Spleen (tissue), 13 donors: ENCODE measurements at places on chromosomes 1 and 21. TPM values are rescaled to one million over a fixed set of nuclear protein-coding genes. Genes with fewer than 3 reads are reported as not detected.
A peak's percentile ranks its signal among the peaks of the same experiment; 100 is the strongest.

Gene FMO3
- not detected for total RNA-seq

Gene CSMD2
- total RNA-seq: 2.7 TPM

Gene KCNE2
- not detected for total RNA-seq

Gene LDLRAD1
- total RNA-seq: not detected

Gene LCE3A
- not detected for total RNA-seq

Gene ERRFI1
- total RNA-seq: 7.6 TPM

Gene C1orf87
- total RNA-seq: not detected

Gene PRAMEF26
- not detected for total RNA-seq

Gene OR14K1
- total RNA-seq: 0.73 TPM

Gene HFM1
- 0.74 TPM for total RNA-seq

Gene SVBP
- total RNA-seq: 32.3 TPM

Gene TMOD4
- total RNA-seq: not detected

Gene HCN3
- 1.9 TPM for total RNA-seq

Gene FMO5
- total RNA-seq: 9.6 TPM

DNA sequence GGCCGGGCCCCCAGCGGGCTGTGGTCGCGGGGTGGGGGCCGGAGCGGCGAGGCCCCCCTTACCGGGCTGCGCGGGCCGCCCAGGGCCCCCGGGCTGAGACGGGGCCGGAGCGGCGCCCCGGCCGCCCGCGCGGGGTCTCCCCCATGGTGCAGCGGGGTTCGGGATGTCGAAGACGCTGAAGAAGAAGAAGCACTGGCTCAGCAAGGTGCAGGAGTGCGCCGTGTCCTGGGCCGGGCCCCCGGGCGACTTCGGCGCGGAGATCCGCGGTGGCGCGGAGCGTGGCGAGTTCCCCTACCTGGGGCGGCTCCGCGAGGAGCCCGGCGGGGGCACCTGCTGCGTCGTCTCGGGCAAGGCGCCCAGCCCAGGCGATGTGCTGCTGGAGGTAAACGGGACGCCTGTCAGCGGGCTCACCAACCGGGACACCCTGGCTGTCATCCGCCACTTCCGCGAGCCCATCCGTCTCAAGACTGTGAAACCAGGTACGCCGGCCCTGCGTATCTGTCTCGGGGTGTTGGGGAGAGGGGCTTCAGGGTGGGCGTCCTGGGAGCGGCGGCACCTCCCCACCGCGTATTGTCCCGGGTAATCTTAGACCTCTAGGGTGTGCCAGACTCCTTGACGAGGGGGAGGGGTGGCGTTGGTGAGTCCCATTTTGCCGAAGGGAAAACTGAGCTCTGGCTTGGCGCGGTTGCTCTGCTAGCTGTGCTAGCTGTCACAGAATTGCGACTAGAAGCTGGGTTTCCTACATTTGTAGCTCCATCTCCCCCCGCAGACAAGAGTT is 745 bp downstream of the MAGI3 start:
- DNase-seq: peak; percentile 88

DNA sequence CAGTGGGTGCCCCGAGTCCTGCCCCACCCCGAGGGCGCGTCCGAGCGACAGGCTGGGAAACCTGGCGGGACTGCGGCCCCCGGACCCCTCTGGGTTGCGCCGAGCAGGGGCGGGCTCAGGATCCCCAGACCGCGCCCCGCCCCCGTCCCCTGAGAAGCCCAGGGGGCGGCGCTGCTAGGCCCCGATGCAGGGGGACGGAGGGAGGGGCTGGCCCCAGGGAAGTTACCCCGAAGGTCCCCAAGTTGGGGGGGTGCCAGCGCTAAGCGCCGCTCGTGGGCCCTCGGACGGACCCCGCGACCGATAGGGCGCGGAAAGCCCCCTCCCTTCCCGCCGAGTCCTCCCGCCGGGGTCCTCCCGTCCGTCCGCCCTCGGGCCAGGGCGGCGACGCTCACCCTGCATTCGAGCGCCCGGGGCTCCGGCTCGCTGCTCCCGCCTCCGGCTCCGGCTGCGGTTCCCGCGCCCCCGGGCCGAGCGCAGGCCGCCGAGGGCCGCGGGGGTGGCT is 414 bp downstream of the GPR153 start:
- no peak for DNase-seq

- DNase-seq: no peak
Measured at GRCh38 chr1:154500533-154500932, 1.5 kb upstream of the TDRD10 start.

DNA sequence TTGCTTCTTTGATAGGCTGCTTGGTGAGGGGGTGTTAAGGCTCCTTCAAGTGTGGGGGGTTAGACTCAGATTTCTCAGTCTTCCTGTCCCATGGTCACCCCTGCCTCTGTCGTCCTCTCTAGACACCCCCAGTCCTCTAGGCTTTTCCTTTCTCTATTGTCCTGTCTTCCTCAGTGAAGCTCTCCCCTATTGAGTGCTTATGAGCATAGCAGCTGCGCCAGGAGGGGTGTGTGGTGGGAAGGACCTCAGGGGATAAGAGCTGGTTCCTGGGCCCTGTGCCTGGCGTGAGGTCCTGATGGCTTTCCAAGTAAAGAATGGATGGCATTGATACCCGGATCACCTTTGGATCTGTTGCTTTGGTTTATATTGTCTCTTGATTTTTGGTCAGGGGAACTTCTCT is 69.1 kb downstream of the DIP2A start:
- DNase-seq: no peak

- no peak for DNase-seq
Measured at GRCh38 chr1:175157200-175157599, 35.4 kb downstream of the KIAA0040 start.

DNA sequence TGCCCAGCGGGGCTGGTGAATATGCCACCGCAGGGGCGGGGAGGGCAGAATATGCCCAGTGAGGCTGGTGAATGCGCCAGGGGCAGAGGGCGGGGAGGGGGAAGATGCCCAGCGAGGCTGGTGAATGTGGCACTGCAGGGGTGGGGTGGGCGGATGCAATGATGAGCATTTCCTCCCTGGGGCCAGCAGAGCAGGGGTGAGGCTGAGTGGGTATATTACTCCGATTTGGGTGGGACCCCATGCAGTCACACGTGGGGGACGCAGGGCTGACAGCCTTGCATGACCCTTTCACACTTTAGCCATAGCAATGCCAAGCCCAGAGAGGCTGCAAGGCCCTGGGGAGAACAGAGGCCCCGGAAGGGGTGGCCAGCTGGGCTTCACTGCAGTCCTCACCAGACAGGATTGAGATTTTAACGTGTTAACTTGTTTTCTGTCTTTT is 9.3 kb upstream of the SLX9 start:
- DNase-seq: peak; percentile 93

DNA sequence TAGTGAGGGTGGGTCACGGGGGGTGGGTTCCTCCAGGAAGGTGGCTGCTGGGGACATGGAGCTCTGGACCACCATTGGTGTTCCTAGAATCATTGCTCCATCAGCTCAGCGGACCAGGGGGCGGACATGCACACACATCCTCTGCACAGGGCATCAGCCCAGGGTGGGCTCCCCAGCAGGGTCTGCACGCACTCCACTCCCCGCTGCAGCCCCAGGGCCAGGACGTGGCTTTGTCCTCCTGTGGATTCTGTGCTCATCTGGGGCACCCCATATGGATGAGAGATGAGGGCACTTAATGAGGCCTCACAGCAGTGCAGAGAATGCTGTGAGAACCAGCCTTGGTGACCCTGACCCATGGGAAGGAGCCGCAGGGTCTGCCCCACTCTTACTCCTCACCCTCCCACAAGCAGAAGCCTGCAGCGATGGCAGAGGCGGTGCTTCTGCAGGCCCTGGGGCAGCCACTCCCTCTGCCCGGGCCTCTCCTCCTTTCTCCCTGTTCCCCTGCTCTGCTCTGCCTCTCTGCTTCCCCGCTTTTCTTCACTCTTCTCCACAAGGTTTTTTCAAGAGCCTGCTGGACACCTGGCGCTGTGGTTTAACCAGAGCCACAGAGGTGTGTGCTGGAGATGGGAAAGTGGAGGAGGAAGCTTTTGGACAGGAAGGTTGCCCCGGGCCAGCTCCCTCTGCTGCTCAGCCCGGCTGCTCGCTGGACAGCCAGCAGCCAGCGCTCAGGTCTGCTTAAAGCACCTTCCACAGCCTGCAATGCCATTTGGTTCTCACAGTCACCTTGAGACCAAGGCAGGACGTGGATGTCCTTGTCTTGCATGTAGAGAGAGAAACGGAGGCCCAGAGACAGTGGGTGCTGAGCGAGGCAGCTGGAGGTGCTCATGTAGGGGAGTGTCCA is 26.3 kb upstream of the PCBP3 start:
- peak; percentile 74 for DNase-seq

GRCh38 chr1:94468708-94469107 is 50.5 kb downstream of the ABCD3 start:
- no peak for DNase-seq

GRCh38 chr1:52567943-52568342 is 15.1 kb upstream of the TUT4 start:
- DNase-seq: no peak

GRCh38 chr1:72892461-72892860 is 610.1 kb upstream of the NEGR1 start:
- no peak for DNase-seq

GRCh38 chr1:44256762-44257554 is 43.7 kb downstream of the DMAP1 start:
- DNase-seq: no peak

DNA sequence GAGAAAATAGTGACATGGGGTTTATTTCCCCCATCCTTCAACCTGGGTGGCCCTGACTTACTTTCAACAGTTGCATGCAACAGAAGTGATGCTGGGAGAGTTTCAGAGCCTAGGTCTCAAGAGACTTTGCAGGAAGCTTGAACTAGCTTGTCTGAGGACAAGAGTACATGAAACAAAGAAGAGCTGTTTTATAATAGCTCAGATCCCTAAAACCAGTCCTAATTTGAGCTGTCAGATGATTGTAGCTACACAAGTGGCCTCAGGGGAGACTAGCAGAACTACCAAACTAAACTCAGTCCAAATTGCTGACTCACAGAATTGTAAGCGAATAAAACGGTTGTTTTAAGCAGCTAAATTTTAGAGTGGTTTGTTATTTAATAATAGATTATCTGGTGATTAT is 17.1 kb downstream of the RC3H1 start:
- DNase-seq: no peak

- DNase-seq: no peak
Measured at GRCh38 chr1:12038356-12039163, 19.3 kb downstream of the MIIP start.

DNA sequence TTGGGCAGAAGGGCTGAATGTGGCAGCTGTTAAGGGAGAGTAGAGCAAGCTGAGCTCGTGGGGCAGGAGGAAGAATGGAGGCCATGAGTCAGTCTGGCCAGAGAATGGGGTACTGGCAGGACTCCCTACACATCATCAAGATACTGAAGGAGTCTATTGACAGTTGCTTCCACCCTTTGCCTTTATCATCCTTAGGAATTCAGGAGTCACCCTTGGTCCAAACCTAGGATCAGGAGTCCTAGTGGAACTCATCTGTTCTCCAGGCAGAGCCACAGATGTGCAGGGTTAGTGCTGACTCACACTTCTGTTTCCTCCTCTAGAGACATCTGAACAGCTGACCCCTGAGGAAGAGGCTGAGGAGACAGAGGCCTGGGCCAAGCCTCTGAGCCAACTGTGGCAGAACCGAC is 18.7 kb upstream of the ST3GAL3 start:
- DNase-seq: no peak

GRCh38 chr21:37005548-37006485 is 685 bp upstream of the RIPPLY3 start:
- no peak for DNase-seq

GRCh38 chr21:43188181-43188580 is 19.4 kb downstream of the CRYAA start:
- peak; percentile 47 for DNase-seq

DNA sequence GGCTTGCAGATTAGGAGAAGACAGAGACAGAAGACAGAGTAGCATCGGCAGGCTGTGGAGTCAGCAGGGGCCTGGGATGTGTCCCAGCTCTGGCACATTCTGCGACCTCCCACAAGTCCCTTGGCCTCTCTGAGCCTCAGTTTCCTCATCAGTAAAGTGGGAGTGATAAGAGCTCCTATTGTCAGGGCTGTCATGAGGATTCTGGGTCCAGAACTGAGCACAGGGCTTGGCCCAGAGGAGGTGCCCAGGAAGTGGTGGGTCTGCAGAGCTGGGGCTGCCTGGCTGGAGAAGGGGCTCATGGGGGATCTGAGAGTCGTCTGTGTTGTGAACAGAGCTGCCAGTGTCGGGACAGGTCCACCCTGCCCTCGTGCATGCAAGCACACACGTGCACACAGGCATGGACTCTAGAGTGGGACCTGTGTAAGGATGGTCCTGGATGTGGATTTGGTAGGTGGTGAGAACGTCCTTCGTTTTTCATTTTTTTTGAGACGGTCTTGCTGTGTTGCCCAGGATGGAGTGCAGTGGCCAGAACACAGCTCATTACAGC is 262.9 kb downstream of the PTPRU start:
- peak; percentile 43 for DNase-seq

GRCh38 chr21:10521091-10521598 is at the start of gene TPTE:
Gene TPTE (plus strand): TSS chr21:10521583. CDS start chr21:10538724, 17,141 bp downstream.
- peak; percentile 71 for DNase-seq

- DNase-seq: no peak
Measured at GRCh38 chr1:44072204-44072603, 40.9 kb upstream of the SLC6A9 start.

GRCh38 chr21:41210426-41211059 is 42.6 kb downstream of the BACE2 start:
- no peak for DNase-seq
